B cell (primary cell): ENCODE measurements at places on chromosomes 2 and 18.

GRCh38 chr2:59204040-59204439 lies 962.9 kb upstream of the FANCL start:
- DNase-seq, result no peak
- H3K36me3 ChIP-seq, result no peaks in the 10 kb centered on the region

- H3K36me3 ChIP-seq, result no peaks in the 10 kb centered on the region
- H3K4me1 ChIP-seq, result no peaks in the 10 kb centered on the region
- H3K27ac ChIP-seq, result no peak overlapping the region
- no peak overlapping the region for H3K4me3 ChIP-seq
- peaks cover 7% of the 10 kb centered on the region for H3K27me3 ChIP-seq
Observed at GRCh38 chr18:35392375-35392774, 15.2 kb upstream of the ZNF396 start.

GRCh38 chr2:173567493-173567892 lies 212.8 kb downstream of the CDCA7 start:
- peaks cover 6% of the 10 kb centered on the region for H3K4me1 ChIP-seq
- no peaks in the 10 kb centered on the region for H3K36me3 ChIP-seq
- H3K27me3 ChIP-seq, result no peaks in the 10 kb centered on the region
- no peak for DNase-seq

DNA sequence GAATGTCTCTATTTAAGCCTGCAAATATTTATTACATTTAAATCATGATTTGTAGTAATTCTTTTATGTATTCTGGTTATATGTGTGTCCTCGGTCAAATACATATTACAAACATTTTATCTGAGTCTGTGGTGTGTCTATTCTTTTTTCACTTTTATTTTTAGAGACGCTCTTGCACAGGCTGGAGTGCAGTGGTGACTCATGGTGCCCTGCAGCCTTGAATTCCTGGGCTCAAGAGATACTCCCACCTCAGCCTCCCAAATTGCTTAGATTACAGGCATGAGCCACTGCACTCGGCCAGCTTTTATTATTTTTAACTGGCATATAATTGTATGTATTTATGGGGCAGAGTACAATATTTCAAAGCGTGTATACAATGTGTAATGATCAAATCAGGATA lies 47.5 kb downstream of the ARID5A start:
- H3K27me3 ChIP-seq, result no peaks in the 10 kb centered on the region
- DNase-seq, result no peak
- H3K36me3 ChIP-seq, result no peaks in the 10 kb centered on the region
- H3K4me1 ChIP-seq, result no peaks in the 10 kb centered on the region
- H3K4me3 ChIP-seq, result no peak overlapping the region

GRCh38 chr2:71482055-71482454 lies 28.7 kb downstream of the DYSF start:
- H3K27ac ChIP-seq, result no peak overlapping the region
- no peaks in the 10 kb centered on the region for H3K27me3 ChIP-seq
- no peak for DNase-seq
- H3K4me3 ChIP-seq, result no peak overlapping the region
- H3K36me3 ChIP-seq, result no peaks in the 10 kb centered on the region

DNA sequence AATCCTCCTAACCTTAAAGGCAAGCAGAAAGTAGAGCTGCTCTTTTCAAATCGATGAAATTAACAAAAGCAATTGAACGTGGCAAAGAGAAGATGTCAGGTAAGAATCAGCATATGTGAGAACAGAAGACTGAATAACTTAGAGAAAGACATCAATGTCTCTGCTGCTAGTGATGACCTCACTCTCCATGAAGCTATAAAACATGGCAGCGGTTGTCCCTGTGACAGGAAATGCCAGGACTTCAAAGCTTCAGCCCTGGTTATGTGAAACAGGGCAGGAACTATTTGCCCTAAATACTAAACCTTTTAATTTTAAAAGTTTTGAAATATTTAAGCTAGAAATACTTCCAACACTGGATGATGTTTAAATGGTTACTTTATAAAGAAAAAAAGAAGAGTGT lies 383.7 kb downstream of the XIRP2 start:
- H3K36me3 ChIP-seq, result no peaks in the 10 kb centered on the region
- H3K4me1 ChIP-seq, result no peaks in the 10 kb centered on the region
- no peak for DNase-seq
- no peak overlapping the region for H3K4me3 ChIP-seq
- no peaks in the 10 kb centered on the region for H3K27me3 ChIP-seq

DNA sequence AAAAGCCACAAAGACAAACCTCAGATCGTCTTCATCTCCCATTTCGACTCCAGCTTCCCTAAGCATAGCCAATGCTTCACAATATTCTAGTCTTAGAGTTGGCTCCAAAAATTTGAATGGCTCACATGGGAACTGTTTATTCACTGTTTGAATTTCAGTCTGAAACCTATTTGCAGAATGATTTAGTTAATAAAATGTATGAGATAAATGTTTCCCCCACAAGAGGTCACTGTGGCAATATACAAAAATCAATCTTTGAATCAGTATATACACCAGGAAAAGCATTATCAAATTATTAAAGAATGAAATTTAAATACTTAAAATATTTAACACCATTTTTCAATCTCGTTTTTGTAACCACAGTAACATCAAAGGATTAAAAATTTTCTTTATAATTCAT lies 40.0 kb upstream of the MCM6 start:
- H3K27ac ChIP-seq, result no peak overlapping the region
- DNase-seq, result peak; percentile 76
- H3K27me3 ChIP-seq, result no peaks in the 10 kb centered on the region
- H3K4me3 ChIP-seq, result no peak overlapping the region

- H3K4me3 ChIP-seq, result no peak overlapping the region
- H3K36me3 ChIP-seq, result no peaks in the 10 kb centered on the region
- no peaks in the 10 kb centered on the region for H3K4me1 ChIP-seq
- H3K27ac ChIP-seq, result no peak overlapping the region
Observed at GRCh38 chr2:140270224-140270623, 1490.0 kb upstream of the NXPH2 start.

- H3K36me3 ChIP-seq, result no peaks in the 10 kb centered on the region
- no peak overlapping the region for H3K27ac ChIP-seq
- peak; percentile 11 for DNase-seq
- H3K4me1 ChIP-seq, result no peaks in the 10 kb centered on the region
Observed at GRCh38 chr2:44295633-44296359, 20.5 kb downstream of the SLC3A1 start.

- H3K27me3 ChIP-seq, result no peaks in the 10 kb centered on the region
- H3K4me1 ChIP-seq, result no peaks in the 10 kb centered on the region
- no peak overlapping the region for H3K4me3 ChIP-seq
Observed at GRCh38 chr2:2586931-2587330, 255.9 kb upstream of the MYT1L start.

- H3K4me3 ChIP-seq, result no peak overlapping the region
- no peak overlapping the region for H3K27ac ChIP-seq
- no peaks in the 10 kb centered on the region for H3K27me3 ChIP-seq
- H3K36me3 ChIP-seq, result no peaks in the 10 kb centered on the region
- DNase-seq, result no peak
- no peaks in the 10 kb centered on the region for H3K4me1 ChIP-seq
Observed at GRCh38 chr2:83115606-83116005, 1343.5 kb downstream of the SUCLG1 start.

DNA sequence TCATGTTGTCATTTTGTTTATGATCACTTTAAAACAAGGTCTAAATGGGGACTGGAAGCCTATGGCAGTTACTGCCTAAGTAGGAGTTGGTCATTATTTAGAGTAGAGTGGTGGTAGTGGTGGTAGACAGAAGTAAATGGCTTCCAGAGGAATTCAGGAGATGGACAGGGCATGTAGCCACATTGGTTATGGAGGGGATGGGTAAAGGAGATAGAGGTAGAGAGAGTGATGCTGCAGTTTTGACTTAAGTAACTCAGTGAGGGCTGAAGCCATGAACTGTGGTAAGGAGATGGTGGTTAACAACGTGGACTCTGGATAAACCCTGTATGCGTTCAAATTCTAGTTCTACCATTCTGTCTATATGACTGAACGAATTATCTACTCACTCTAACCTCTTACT lies 61.6 kb upstream of the NOSTRIN start:
- H3K4me3 ChIP-seq, result no peak overlapping the region
- H3K27ac ChIP-seq, result no peak overlapping the region
- no peaks in the 10 kb centered on the region for H3K27me3 ChIP-seq

DNA sequence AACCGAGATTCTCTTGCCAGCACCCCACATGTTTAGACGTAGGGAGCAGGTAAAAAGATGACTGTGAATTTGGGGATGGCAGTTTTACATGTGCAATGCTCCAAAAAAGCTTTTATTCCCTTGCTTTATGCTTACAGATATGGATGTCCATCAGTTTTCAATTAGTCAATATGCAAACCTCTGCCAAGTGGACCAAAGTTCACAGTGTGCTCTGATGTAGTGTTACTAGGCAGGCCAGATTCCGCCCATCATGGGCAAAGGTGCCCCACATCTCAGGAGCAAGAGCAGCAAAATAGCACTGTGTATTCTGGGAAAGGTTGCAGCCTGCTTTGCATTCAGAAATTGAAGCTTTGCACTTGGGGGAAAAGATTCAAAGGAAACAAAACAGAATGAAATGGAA lies 329.7 kb upstream of the ZEB2 start:
- DNase-seq, result no peak
- no peak overlapping the region for H3K27ac ChIP-seq
- H3K4me1 ChIP-seq, result no peaks in the 10 kb centered on the region
- no peaks in the 10 kb centered on the region for H3K36me3 ChIP-seq

- DNase-seq, result no peak
- no peak overlapping the region for H3K4me3 ChIP-seq
- H3K27me3 ChIP-seq, result no peaks in the 10 kb centered on the region
Observed at GRCh38 chr2:172333235-172333977, 94.0 kb upstream of the ITGA6 start.

DNA sequence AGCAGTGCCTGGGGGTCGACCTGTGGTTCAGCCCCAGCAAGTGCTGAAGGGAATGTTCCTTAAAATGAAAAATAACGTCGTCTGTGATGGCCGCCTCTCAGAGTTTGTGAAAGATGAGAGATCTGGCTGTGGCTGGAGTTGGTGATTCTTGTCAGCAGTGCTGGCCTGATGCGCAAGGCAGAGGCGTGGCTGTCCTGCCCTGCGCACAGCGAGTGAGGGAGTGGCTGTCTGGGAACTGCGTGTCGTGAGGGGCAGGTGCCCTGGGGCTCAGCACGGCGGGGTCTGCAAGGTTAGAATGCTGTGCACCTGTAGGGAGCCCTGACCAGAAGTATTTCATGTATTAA lies 8.8 kb downstream of the NFATC1 start:
- peaks cover 61% of the 10 kb centered on the region for H3K4me1 ChIP-seq
- no peak overlapping the region for H3K4me3 ChIP-seq
- no peaks in the 10 kb centered on the region for H3K27me3 ChIP-seq
- H3K27ac ChIP-seq, result peak overlapping the region; percentile 97
- peaks cover 28% of the 10 kb centered on the region for H3K36me3 ChIP-seq

GRCh38 chr2:224938651-224939182 lies 103.6 kb downstream of the DOCK10 start:
- DNase-seq, result peak; percentile 45
- peaks cover 52% of the 10 kb centered on the region for H3K4me1 ChIP-seq
- no peaks in the 10 kb centered on the region for H3K27me3 ChIP-seq
- peak overlapping the region; percentile 60 for H3K27ac ChIP-seq
- no peaks in the 10 kb centered on the region for H3K36me3 ChIP-seq

DNA sequence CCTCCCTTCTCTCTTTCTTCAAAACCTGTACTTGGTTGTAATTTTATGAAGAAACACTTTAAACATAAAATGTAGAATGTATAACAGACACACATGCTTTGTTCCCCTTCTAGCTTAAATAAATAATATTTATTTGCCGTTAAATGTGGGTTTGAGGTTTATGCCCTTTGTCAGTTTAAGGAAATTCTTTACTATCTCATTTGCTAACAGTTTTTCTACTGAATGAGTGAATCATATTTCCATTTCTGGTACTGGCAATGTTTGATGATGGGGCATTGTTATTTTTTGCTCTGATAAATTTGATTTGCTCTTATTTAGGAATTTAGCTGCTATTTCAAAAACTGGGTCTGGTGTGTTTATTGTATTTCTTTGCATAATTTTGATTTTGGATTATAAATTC lies 555.6 kb downstream of the CCDC85A start:
- no peak for DNase-seq
- no peak overlapping the region for H3K27ac ChIP-seq
- H3K36me3 ChIP-seq, result no peaks in the 10 kb centered on the region
- no peak overlapping the region for H3K4me3 ChIP-seq

- no peaks in the 10 kb centered on the region for H3K27me3 ChIP-seq
- H3K36me3 ChIP-seq, result no peaks in the 10 kb centered on the region
- DNase-seq, result no peak
- H3K4me1 ChIP-seq, result no peaks in the 10 kb centered on the region
- H3K4me3 ChIP-seq, result no peak overlapping the region
Observed at GRCh38 chr2:128789221-128789620, 470.6 kb upstream of the HS6ST1 start.

DNA sequence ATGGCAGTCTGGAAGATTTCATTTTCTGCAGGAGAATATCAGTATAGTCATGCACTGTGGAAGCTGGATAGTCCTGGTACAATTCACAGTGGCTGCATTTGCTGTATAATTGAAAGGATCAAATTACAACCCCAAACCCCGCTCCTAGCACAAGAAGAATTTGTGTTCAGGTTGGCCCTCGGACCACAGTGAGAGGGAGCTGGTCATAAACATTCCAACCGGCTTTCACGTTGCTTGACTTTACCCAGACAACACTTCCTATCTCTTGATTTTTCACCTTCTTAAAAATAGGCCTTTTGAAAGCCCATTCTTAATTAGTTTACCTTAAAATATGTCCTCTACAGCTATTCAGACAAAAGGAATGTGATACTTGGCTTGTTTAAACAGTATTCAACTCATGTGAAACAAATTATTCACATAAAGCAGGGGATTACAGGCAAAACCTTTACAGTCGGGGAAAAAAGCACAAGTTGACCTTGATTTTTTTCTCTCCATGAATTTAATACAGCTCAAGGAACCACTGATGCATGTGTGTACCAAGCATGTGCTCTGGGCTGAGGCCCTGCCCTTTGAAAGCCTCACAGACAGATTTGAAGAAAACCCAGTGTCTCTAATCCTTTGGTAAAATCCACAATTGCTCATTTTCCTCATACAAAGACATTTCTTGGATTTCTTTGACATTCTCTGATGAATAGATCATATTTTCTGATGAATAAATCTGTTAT lies 143.0 kb upstream of the SOX11 start:
- H3K36me3 ChIP-seq, result no peaks in the 10 kb centered on the region
- H3K4me1 ChIP-seq, result no peaks in the 10 kb centered on the region
- no peak for DNase-seq
- H3K27me3 ChIP-seq, result no peaks in the 10 kb centered on the region
- H3K27ac ChIP-seq, result no peak overlapping the region
- H3K4me3 ChIP-seq, result no peak overlapping the region

- H3K27me3 ChIP-seq, result no peaks in the 10 kb centered on the region
- H3K4me3 ChIP-seq, result no peak overlapping the region
- no peaks in the 10 kb centered on the region for H3K4me1 ChIP-seq
Observed at GRCh38 chr18:71079606-71080005, 790.8 kb downstream of the SOCS6 start.

GRCh38 chr2:185472574-185472973 lies 266.0 kb upstream of the FSIP2 start:
- H3K27ac ChIP-seq, result no peak overlapping the region
- H3K4me1 ChIP-seq, result no peaks in the 10 kb centered on the region
- DNase-seq, result no peak
- H3K27me3 ChIP-seq, result no peaks in the 10 kb centered on the region
- no peaks in the 10 kb centered on the region for H3K36me3 ChIP-seq

- H3K4me1 ChIP-seq, result peaks cover 9% of the 10 kb centered on the region
- H3K27me3 ChIP-seq, result no peaks in the 10 kb centered on the region
- H3K4me3 ChIP-seq, result no peak overlapping the region
- H3K36me3 ChIP-seq, result no peaks in the 10 kb centered on the region
- DNase-seq, result no peak
Observed at GRCh38 chr2:39381653-39382052, 55.4 kb downstream of the MAP4K3 start.
